Keratinocyte (primary cell): ENCODE measurements at places on chromosomes 4 and X. TPM values are rescaled to one million over a fixed set of nuclear protein-coding genes. Genes with fewer than 3 reads are reported as not detected.

GRCh38 chr4:137956256-137956655, 285.9 kb downstream of the SLC7A11 start:
- no peak for DNase-seq
- no peak overlapping the region for H3K4me3 ChIP-seq
- H3K4me1 ChIP-seq: peaks cover 32% of the 10 kb centered on the region

Gene SPP1
- polyA plus RNA-seq: 0.84 to 1.4 TPM (median 0.94 TPM) in 3 replicates

DNA sequence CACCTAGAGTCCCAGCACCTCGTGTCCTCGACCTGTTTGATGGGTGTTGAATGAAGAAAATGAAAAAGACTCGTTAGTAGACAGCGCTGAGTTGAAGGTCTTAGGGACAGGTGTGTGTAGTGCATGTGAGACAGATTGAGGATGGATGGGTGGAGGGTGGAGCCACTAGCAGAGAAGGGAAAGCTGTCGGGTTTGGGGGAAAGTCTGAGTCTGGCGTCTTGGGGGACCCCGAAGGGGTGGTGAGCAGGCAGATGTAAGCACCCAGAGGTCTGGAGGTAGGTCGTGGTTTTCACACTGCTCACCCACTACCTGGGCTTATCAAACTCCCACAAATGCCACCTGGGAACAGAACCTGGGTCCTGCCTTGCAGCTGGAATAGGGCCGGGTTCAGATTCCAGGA, 16.0 kb downstream of the TMEM271 start:
- no peak for DNase-seq
- H3K4me3 ChIP-seq: no peak overlapping the region
- H3K4me1 ChIP-seq: peaks cover 2% of the 10 kb centered on the region

DNA sequence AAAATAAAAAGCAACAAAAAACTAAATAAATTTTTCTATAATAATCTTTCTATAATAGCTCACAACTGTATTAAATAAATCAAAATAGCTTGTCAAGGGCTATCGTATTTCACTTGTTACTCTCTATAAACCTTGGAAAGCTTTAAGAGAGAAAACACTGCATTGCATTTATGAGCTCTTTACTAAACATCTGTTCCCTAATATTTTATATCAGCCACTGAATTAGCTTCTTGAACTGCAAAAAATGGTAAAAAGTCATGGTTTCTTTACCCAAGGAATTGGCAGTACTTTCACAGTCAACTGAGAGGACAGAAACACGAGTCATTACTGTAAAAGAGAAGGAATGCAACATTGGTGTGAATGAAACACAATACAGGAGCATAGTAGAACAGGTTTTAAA, 671.2 kb downstream of the PCDH18 start:
- no peak for DNase-seq

- H3K4me1 ChIP-seq: no peaks in the 10 kb centered on the region
- H3K4me3 ChIP-seq: no peak overlapping the region
- no peak overlapping the region for H3K27ac ChIP-seq
Measured at GRCh38 chrX:153157450-153157849, 21.6 kb upstream of the MAGEA1 start.

DNA sequence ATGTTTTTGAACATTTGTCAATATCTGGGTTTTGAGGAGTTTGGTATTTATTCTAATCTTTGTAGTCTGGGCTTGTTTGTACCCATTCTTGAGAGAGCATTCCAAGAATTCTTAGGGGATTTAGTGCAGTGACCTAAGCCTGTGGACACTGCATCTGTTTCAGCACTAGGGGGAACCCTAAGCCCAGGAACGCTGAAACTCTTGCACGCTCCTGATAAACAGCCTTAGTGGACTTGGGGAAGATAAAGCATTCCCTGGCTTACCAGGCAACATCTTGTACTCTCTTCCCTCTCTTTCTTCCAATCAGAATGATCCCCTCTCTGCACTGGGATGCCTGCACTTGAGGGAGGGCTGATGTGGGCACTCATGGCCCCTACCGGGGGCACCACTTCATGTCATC, 654.9 kb upstream of the HTR2C start:
- no peaks in the 10 kb centered on the region for H3K36me3 ChIP-seq
- no peak overlapping the region for H3K4me3 ChIP-seq
- H3K27me3 ChIP-seq: no peaks in the 10 kb centered on the region
- H3K27ac ChIP-seq: no peak overlapping the region
- no peaks in the 10 kb centered on the region for H3K4me1 ChIP-seq
- peak; percentile 4 for DNase-seq

Gene CCNA2
- polyA plus RNA-seq: 4.7 to 27.4 TPM (median 17.7 TPM) in 3 replicates
